ENCODE measurements at places on chromosomes 2 and 18.
A peak's percentile ranks its signal among the peaks of the same experiment; 100 is the strongest.

GRCh38 chr2:96811917-96812316, 4.2 kb upstream of the CNNM3 start:
- DNase-seq, result no peak
- peaks cover 26% of the 10 kb centered on the region for H3K4me1 ChIP-seq
- no peaks in the 10 kb centered on the region for H3K27me3 ChIP-seq
- no peak overlapping the region for H3K4me3 ChIP-seq

DNA sequence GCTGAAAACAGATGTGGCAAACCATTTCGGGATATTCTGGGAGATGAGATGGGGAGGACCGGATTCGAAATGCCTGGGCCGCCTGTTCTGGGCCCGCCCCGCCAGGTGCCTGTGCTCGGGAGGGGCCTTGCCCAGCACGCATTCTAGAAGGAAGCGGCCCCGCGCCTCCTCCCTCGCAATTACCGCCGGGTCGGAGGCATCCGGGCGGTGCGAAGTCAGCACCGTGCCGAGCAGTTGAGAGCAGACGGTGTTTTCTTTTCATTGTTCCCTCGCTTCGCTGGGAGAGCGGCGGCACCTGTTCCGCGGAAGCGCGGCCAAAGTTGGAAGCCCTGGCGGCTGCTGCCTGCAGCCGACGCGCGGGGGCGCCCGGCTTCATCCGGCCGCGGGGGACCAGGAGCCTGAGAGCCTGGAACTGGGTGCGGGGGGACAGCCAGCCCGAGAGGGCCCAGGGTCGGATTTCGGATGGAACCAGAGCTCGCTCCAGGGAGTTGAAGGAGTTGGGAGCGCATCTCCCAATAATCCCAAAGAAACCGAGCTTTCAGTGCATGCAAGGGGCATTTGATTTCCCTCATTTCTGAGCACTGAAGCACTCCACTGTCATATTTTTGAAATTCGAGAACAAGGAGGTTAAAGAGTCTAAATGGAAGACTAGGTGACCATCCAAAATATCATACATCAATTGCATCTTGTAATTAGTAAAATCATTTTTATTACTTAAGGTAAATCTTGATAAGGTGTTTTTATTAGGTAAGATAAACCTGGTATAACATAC, 241.8 kb upstream of the RAB12 start:
- peaks cover 35% of the 10 kb centered on the region for H3K27me3 ChIP-seq
- no peak for DNase-seq
- H3K36me3 ChIP-seq, result no peaks in the 10 kb centered on the region

DNA sequence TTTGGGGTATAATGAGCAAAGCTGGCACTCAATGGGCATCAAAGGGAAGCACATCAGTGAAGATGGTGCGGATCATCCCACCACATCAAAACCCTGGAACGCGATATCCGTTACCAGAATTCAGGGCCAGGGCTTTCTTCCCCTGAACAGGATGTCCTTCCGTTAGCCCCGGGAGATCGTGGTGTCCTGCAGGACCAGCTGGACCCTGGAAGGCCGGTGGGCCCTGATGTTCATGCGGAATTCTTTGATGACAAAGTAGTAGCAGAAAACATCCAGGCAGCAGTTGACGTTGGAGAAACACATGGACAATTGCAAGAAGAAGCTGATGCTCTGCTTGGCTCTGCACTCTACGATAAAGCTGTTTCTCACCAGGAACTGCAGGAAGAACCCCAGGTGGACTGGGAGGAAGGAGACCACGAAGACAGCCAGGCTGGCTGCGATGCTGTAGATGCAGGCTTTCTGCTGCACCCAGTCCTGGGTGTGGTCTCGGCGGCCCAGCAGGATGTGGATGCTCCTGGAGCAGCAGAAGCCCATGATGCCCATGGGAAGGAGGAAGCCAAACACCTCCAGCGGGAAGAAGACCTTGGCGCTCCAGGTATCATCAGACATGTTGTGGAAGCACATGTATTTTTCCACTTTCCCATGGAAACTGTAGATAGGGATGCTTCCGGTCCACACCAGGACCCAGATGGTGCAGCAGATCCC, 15.0 kb downstream of the GPR55 start:
- H3K4me3 ChIP-seq, result no peak overlapping the region
- peaks cover 2% of the 10 kb centered on the region for H3K36me3 ChIP-seq
- peaks cover 1% of the 10 kb centered on the region for H3K27me3 ChIP-seq
- peaks cover 19% of the 10 kb centered on the region for H3K4me1 ChIP-seq

- H3K36me3 ChIP-seq, result peaks cover 14% of the 10 kb centered on the region
- no peaks in the 10 kb centered on the region for H3K27me3 ChIP-seq
- H3K4me3 ChIP-seq, result peak overlapping the region; percentile 97
- H3K27ac ChIP-seq, result peak overlapping the region; percentile 95
- no peak for DNase-seq
Measured at GRCh38 chr2:65055422-65056214, 598 bp upstream of the CEP68 start.

DNA sequence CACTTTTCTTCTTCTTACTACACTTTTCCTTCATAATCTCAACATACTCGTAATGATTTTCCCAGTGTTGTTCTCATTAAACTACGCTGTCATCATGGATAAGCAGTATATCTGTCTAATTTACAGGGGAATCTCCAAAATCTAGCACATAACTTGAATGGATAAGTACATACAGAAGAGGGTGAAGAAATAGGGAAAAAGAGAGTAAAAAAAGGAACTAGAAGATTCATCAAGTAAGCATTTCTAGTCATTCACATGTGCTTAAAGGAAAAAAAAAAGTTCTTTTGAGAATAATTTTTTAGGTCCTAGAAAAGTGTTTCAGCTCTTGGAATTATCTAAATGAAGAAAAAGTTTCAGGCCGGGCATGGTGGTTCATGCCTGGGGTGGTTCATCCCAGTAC, 51.6 kb downstream of the SRBD1 start:
- no peak overlapping the region for H3K4me3 ChIP-seq
- no peaks in the 10 kb centered on the region for H3K4me1 ChIP-seq
- DNase-seq, result no peak

GRCh38 chr2:109558076-109558882, 55.5 kb downstream of the SEPTIN10 start:
- DNase-seq, result no peak
- H3K4me3 ChIP-seq, result no peak overlapping the region
- H3K36me3 ChIP-seq, result no peaks in the 10 kb centered on the region
- H3K27ac ChIP-seq, result no peak overlapping the region

DNA sequence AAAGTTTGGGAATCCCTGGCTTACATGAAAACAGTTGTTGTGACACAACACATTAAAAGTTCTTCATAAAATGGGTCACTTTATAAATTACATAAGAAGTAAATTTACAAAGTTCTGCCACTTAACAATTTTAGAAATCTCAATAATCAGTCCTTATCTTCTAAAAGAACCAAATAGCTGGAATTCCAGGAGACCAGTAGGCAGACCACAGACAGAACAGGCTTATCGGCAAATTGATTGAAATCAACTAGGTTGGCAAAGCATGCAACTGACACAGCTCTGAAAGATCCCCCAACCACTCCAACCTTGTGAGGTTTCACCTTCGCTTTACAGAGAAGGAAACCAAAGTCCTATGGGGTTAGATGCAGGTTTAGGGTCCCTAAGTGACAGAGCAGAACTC, 103.0 kb downstream of the DNER start:
- H3K4me3 ChIP-seq, result no peak overlapping the region
- H3K27ac ChIP-seq, result no peak overlapping the region
- no peaks in the 10 kb centered on the region for H3K36me3 ChIP-seq
- H3K4me1 ChIP-seq, result no peaks in the 10 kb centered on the region

- no peak overlapping the region for H3K4me3 ChIP-seq
- no peaks in the 10 kb centered on the region for H3K36me3 ChIP-seq
- no peaks in the 10 kb centered on the region for H3K27me3 ChIP-seq
- H3K4me1 ChIP-seq, result no peaks in the 10 kb centered on the region
- no peak for DNase-seq
- H3K27ac ChIP-seq, result no peak overlapping the region
Measured at GRCh38 chr2:117692001-117692763, 122.3 kb upstream of the DDX18 start.

DNA sequence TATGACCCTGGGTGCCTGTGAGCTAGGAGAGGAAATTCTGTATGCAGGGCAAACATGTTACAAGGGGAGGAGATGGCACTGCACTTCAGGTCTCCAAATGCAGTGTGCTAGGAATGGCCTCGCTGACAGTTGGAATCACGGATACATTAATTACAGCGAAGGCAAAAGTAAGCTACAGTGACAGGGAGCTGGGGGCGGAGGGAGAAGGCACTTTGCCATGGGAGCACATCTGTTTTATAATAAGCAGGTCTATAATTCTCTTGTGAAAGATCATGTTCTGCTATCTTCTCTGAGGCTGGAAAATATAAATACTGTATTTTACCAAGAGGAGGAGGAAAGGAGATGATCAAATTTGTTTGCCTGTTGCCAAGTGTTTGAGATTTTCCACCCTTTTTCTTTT, 56.3 kb upstream of the FZD5 start:
- no peaks in the 10 kb centered on the region for H3K4me1 ChIP-seq
- H3K27ac ChIP-seq, result no peak overlapping the region
- no peaks in the 10 kb centered on the region for H3K27me3 ChIP-seq
- H3K4me3 ChIP-seq, result no peak overlapping the region
- H3K36me3 ChIP-seq, result peaks cover 58% of the 10 kb centered on the region

GRCh38 chr2:219648176-219648575, 20.7 kb downstream of the SLC4A3 start:
- no peak overlapping the region for H3K27ac ChIP-seq
- peaks cover 43% of the 10 kb centered on the region for H3K27me3 ChIP-seq
- no peak for DNase-seq
- no peaks in the 10 kb centered on the region for H3K36me3 ChIP-seq
- peaks cover under 1% of the 10 kb centered on the region for H3K4me1 ChIP-seq

DNA sequence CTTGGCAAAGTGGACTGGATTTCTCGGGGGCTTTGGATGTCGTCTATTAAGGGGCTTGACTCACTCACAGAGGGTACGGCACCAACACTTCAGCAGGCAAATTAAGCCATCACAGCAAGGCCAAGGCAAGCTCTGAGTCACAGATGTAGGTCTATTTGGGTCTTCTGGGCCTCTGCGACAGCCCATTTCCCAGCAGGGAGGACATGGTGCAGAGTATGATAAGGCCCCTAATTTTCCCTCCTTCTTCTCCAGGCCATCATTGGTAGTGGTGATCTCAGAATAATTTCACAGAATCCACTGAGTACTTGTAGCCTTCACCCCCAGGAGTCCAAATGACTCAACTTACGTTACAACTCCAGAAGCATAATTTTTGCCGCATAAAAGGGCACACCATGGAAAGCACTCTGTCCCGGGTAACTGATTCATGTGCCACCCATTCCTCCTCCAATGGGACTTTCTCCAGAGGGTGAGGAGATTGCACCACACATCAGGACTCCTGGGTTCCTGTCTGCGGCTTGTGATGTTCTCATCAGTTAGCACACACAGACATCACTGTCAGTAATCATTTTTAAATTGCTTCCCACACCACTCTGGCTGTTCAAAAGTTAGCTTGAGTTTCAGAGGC, 164.9 kb downstream of the TXNL1 start:
- no peak overlapping the region for H3K4me3 ChIP-seq
- no peaks in the 10 kb centered on the region for H3K27me3 ChIP-seq
- no peaks in the 10 kb centered on the region for H3K36me3 ChIP-seq
- no peak overlapping the region for H3K27ac ChIP-seq
- no peaks in the 10 kb centered on the region for H3K4me1 ChIP-seq

DNA sequence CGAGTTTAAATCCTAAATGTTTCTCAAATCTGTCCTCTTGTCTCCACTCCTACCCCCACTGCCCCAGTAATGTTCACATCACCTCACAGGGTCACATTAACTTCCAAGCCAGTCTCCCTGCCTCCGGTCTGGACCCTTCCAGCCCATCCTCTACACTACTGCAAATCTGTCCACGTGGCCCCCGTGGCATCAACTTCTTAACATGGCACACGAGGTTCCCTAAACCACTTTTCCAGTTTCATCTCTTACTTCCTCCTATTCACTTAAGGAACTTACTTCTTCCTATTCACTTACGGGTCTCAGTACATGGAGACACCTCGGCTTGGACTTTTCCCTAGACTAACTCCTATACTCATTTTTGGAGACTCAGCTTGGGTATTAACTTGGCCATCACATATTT, 27.0 kb downstream of the MRPL33 start:
- no peak overlapping the region for H3K27ac ChIP-seq
- no peak overlapping the region for H3K4me3 ChIP-seq
- no peaks in the 10 kb centered on the region for H3K27me3 ChIP-seq
- no peaks in the 10 kb centered on the region for H3K36me3 ChIP-seq
- no peaks in the 10 kb centered on the region for H3K4me1 ChIP-seq

DNA sequence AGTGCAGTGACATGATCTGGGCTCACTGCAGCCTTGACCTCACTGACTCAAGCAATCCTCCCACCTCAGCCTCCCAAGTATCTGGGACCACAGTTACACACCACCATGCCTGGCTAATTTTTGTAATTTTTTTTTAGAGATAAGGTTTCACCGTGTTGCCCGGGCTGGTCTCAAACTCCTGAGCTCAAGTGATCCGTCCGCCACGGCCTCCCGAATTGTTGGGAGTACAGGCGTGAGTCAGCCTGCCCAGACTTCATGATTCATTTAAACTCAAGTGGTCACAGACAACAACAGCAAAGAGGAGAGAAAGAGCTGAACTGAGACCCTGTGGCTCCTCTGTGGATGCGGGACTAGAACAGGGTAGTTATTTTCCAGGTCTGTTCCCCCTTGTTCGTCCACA, 83.0 kb downstream of the TSHZ1 start:
- no peak for DNase-seq
- no peaks in the 10 kb centered on the region for H3K4me1 ChIP-seq
- peaks cover 2% of the 10 kb centered on the region for H3K36me3 ChIP-seq
- H3K27ac ChIP-seq, result no peak overlapping the region
- no peaks in the 10 kb centered on the region for H3K27me3 ChIP-seq
- no peak overlapping the region for H3K4me3 ChIP-seq

DNA sequence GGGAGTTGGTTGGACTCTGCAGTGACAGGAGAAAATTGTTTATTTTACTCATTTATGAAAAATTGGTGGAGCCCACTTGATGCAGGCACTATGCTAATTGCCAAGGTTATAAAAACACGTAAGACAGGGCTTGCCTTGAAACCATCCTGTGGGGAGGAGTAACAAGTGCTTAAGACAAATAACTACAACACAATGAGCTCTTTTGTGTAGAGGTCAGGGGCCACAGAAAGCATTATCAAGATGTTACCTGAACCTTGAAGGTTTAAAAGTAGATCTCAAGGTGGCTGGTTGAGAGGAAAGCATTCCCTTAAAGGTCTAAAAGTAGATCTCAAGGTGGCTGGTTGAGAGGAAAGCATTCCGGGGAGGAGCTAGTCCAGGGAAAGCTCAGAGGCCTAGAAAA, 381.8 kb upstream of the POU3F3 start:
- DNase-seq, result no peak
- H3K27ac ChIP-seq, result no peak overlapping the region
- H3K36me3 ChIP-seq, result no peaks in the 10 kb centered on the region
- no peaks in the 10 kb centered on the region for H3K4me1 ChIP-seq

Measured in activated B cell treated with CpG ODN at 0.5 μM for 24 hours (primary cell).